Bone marrow (tissue), 2 donors: ENCODE measurements at places on chromosomes 1 and 21.

DNA sequence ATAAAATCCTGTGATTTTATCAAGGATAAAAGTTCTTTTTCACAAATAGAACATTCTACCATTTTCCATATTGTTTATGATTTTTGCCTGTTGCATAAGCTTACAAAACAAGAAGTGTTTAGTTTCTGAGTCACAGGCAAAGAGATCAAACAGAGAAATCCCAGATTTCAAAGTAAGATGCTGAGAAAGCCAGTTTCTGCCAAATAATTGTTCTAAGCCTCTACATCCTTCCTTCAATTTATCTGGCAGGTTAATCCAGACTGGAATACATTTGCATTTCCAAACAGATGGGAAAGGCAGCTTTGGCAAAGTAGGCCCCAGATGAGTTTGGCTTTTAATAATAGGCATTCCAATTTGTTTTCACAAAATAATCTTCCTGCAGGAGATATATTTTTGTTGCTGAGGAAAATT, 2.5 kb downstream of the SLC1A7 start:
- no peak for DNase-seq

DNA sequence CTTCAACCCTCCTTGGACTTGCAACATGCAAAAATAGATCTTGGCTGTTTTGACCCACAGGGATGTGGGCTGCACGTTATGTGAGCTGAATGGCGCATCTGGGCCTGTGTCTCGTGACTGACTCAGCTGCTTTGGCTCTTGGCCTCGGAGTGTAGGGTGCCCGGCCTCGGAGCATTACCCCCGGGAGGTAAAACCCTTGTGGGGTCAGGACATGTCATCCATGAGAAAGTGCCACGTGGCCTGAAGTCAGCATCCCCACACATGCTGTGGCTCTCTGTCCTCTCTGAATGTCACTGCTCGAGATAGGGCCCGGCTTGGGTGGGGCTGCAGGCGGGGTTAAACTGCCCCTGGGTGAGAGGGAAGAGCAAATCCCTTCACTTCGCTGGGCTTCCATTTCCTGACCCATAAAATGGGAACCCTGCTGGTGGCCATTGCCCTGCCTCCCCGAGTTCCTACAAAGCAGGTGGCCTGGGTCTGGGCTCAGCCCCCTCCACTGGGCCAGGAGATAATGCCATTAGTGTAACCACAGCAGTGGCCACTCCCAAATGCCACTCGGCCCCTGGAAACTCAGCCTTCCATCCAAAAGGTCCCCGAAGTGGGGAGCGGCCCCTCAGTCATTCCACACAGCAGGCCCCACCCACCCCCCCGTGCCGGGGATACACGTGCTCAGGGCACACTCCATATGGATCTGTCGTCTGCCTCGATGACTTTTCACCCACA, 22.8 kb upstream of the TSPEAR start:
- DNase-seq: no peak

DNA sequence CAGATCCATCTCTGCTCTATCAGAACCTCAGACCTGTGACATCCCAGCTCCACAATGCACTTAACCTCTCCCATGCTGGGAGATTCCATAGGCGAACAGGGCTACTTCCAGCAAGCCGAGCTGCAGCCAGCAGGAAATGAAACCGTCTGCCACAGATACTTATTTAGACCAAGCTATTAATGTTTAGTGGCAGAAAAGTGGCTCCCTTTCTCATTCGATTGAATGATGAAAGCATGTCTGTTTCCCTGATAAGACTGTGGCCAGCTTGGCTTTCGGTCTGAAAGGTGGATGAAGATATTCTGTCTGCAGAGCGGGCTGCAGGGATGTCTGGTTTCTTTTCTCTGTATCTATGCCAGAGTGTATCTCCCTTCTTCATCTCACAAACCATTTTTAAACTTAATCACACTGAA, 146.4 kb downstream of the GREM2 start:
- DNase-seq: no peak

GRCh38 chr1:191592039-191592438, 566.2 kb upstream of the RGS18 start:
- DNase-seq: no peak

DNA sequence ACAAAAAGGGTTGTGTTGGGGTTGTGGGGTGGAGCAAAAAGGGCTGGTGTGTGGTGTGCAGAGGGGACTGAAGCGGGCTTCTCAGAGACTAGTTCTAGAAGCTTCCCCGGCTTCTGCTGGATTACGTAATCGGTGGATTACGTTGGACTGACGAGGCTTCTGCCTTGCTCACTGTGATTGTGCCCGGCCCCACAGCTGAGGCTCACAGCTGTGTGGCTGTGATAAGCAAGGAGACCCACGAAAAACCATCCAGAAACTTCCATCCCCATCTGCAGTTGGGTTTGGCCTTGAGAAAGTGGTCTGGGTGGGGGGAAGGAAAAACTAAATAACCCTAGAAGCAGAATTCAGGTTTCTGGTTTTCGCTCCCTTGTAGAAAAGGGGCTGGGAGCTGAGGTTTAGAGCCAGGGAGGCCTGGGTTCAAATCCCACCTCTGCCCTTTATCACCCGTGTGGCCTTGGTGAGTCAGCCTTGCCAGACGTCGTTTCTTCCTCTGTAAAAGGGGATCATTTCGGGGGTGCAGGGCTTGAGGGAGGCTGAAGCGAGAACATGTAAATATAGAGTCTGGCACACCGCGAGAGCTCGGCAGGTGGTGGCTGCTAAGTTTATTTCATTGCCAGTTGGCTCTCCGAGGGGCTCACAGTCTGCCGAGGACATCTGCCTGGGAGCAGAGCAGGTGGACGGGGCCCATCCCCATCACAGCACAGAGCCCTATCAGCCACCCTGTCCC, 30.4 kb upstream of the DISP3 start:
- no peak for DNase-seq

DNA sequence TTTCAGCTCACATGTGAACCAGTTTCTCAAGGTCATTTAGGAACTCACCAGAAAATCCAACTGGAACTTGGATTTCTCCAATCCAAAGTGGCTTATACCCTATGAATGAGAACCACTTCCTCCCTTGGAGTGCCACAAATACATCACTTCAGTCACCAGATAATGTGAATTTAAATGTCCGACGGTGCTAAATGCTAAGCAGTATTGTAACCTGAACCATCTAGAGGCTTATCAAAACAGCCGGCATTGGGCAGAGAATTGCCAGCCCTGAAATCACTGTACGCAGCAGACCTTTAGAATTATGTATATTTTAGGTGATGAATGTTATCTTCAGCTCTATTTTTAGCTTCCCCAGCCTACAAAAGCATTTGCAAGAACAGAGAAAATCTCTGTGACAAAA, 76.8 kb upstream of the COX20 start:
- DNase-seq: no peak
